Activated effector memory CD4-positive, alpha-beta T cell treated with anti-CD3 and anti-CD28 coated beads, Interleukin-2, amount 50 U/mL, for 16 hours (primary cell): ENCODE measurements at places on chromosomes 1 and 21.
A peak's percentile ranks its signal among the peaks of the same experiment; 100 is the strongest.

DNA sequence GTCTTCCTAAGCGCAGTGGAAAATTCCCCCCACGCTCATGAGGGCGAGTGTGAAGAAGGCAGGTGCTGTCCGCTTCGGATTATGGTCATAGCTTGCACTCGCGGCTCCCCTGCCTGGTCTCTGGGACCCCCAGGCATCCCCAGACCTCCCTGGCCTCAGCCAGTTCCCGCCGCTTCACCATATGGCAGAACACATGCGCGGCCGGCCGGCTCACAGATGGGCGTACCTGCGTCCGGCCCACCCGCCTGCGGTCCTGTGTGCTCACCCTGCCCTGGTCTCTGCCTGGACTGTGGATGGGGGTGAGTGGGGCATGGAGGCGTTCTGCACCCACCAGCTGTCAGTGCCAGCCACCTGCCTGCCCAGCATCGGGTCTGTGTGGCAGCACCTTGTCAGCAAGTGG is 34.1 kb downstream of the PRKCZ start:
- no peak for DNase-seq

GRCh38 chr1:245807306-245807705 is 652.5 kb downstream of the KIF26B start:
- DNase-seq: no peak

DNA sequence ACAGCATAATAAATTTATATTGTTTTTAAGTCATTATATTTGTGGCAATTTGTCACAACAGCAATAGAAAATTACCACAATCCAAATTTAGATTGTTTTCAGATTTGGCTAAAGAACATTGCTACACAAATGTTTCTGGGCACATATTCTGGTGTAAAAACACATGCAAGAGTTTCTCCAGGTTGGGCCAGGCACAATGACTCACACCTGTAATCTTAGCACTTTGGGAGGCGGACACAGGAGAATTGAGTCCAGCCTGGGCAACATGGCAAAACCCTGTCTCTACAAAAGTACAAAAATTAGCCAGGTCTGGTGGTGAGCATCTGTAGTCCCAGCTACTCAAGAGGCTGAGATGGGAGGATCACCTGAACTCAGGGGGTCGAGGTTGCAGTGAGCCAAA is 8.4 kb downstream of the ERO1B start:
- DNase-seq: no peak

- no peak for DNase-seq
These were observed 185.5 kb upstream of the ZC3H12A start for GRCh38 chr1:37288900-37289299.

- DNase-seq: no peak
These were observed 77.0 kb upstream of the TLR5 start for GRCh38 chr1:223219846-223220610.

DNA sequence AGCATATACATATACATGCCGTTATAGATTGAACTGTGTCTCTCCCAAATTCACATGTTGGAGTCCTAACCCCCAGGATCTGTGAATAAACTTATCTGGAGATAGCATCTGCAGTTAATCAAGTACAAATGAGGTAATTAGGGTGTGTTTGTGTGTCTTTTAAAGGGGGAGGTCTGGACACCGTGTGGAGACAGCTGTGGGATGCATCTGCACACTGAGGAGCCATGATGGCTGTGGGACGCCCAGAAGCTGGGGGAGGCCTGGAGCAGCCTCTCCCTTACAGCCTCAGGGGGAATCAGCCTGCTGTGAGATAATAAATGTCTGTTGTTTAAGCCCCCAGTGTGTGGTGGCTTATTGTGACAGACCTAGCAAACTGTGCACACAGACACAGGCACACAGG is 51.8 kb upstream of the COL18A1 start:
- no peak for DNase-seq

DNA sequence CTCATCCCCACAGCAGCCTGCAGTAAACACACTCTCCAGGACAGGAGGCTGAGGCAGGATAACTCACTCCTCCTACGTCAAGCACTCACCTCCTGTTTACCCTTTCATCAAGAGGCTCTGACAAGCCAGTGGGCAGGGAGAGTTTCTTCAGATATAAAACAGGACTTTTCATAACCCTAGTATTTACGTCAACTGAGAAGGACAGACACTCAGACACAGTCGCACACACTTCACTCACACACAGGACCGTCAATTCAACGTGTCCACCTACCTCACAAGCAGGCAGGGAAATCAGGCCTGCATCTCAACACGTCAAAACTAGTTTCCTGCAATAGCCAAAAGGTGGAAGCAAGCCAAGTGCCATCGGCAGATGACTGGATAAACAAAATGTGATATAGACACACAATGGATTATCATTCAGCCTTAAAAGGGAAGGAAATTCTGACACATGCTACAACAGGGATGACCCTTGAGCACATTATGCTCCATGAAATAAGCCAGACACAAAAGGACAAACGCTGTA is 48.6 kb downstream of the ITPKB start:
- peak; percentile 78 for DNase-seq

- no peak for DNase-seq
These were observed 49.1 kb upstream of the DMRTB1 start for GRCh38 chr1:53410100-53410541.

DNA sequence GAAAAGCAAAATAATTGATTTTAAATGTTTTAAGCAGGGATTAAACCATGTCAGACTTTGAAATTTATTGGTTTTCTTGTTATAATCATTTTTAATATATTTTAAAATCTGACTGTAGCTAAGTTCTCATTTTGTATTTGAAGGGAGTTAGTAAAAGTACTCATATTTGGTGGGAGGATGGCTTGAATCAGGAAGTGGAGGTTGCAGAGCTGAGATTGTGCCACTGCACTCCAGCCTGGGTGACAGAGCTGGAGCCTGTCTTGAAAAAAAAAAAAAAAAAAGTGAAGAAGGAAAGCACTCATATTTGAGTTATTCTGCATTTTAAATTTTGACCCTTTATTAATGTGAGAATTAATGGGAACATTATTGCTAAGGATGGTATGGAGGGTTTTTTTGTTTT is 106.0 kb downstream of the RABGAP1L start:
- no peak for DNase-seq

GRCh38 chr1:158901623-158902022 is 29.7 kb upstream of the PYHIN1 start:
- no peak for DNase-seq

GRCh38 chr1:226763905-226764264 is 24.8 kb upstream of the ITPKB start:
- peak; percentile 66 for DNase-seq

- DNase-seq: peak; percentile 76
These were observed 59.9 kb downstream of the WNT9A start for GRCh38 chr1:227887697-227888403.

GRCh38 chr21:26809745-26810144 is 35.5 kb downstream of the ADAMTS1 start:
- DNase-seq: no peak

DNA sequence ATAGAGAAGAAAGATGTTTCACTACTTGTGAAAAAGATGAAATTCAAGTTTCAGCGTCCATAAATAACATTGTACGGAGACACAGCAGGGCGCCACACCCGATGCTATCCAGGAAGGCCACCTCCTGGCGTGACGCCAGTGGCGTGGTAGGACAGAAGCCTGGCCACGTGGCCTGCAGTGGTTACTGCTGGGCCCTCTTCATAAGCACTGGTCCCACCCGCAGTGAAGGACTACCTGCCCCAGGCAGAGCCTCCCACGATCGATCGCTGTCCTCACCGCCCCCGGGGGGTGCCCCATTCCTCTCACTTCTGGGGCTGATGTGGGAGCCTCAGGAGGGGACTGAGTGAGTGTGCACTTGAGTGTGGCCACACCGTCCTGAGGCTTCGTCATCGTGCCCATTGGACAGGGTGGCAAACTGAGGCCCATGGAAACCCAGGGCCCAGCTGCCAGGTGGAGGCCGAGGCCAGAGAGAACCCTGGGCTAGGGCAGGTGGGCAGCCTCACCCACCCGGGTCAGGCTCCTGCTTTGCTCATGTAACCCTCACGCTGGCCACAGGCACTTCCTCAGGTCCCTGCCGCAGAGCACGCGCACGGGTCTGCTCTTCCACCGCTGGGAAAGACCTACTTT is 11.7 kb upstream of the HES5 start:
- DNase-seq: no peak
